ENCODE measurements at places on chromosomes 11 and 22.

- no peak for DNase-seq
These were observed 14.3 kb upstream of the ARFGAP3 start for GRCh38 chr22:42871146-42872050.

GRCh38 chr11:33325451-33325850 is 68.3 kb downstream of the HIPK3 start:
- no peak for DNase-seq

DNA sequence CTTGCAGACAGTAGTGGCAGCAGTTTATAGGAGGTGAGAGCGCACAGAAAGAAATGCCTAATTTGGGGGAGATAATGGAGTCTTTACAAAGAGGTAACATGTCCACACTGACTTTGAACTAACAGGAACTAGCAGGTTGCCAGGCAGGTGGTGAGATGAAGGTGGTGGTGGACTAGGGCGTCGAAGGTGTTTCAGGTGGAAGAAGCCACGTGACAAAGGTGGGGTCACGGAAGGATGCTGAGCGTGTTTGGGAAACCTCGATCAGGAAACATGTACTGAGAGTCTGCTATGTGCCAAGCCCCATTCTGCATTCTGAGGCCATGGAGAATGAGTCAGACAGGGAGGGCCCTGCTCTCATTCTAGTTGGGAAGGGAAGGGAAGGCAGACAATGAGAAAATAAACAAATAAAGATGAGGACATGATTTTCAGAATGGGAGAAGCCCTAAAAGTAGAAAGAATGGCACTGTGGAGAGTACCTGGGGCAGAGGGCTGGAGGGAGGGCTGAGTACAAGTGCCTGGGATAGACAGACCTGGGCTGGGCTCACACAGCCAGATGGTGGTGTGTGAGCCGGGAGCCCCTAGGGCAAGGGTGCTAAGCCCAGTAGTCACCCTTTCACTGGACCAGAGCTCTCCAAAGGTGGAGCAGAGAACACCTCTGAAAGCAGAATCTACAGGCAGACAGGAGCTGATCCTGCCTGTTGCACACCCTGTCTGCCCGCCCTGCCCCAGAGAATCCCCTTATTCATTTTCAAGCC is 16.2 kb upstream of the NNMT start:
- DNase-seq, result no peak

GRCh38 chr11:124753205-124753604 is 1.1 kb upstream of the VSIG2 start:
- DNase-seq, result no peak

DNA sequence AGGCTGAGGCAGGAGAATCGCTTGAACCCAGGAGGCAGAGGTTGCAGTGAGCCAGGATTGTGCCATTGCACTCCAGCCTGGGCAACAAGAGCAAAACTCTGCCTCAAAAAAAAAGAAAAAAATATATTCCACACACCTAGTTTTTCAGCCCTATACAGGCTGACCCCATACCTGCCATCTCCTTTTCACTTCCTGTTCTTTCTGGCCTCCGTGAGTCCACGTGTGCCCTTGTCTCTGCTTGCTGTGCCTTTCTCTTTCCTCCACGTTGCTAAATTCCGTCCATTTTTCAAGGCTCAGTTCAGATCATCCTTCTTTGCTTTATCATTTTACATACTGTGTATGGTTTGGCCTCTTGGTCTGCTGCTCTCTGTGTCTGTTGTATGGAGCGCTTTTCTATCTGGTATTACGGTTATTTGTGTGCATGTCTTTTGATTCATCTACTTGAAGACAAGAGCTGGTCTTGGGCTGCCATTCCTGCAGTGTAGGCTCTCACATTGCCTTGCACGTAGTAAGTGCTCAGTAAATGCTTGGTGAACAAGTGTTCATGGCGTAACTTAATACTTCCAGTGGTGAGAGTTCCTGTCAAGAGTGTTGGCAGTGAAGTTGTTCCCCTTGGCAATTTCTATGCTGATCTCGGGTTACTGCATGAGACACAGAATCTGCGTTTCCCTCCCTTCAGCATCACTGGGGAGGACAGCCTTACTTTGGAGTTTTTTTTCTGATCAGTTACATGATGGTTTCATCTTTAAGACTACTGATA is 57.5 kb downstream of the PTPRJ start:
- DNase-seq, result no peak

DNA sequence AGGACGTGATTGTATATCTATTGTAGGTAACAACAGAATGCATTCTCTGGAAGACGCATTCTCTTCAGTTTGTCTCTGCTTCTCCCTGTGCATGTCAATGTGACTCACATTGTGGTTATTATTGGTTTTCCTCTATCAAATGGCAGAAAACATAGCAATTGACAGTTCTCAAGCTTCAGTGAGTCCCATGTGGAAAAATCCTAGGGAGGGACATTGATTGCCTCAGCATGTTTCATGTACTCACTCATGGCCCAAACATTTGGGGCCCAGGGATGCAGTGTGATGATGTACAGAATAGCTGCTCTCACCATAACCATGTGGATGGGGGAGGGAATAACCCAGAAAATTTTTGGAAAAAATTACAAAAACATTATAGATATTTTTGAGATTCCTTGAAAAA is 9.3 kb upstream of the ARL14EP start:
- DNase-seq, result no peak

- DNase-seq, result no peak
These were observed 2370.9 kb upstream of the RAG2 start for GRCh38 chr11:38968951-38969350.

GRCh38 chr11:87356428-87356827 is 318.7 kb downstream of the TMEM135 start:
- DNase-seq, result no peak

DNA sequence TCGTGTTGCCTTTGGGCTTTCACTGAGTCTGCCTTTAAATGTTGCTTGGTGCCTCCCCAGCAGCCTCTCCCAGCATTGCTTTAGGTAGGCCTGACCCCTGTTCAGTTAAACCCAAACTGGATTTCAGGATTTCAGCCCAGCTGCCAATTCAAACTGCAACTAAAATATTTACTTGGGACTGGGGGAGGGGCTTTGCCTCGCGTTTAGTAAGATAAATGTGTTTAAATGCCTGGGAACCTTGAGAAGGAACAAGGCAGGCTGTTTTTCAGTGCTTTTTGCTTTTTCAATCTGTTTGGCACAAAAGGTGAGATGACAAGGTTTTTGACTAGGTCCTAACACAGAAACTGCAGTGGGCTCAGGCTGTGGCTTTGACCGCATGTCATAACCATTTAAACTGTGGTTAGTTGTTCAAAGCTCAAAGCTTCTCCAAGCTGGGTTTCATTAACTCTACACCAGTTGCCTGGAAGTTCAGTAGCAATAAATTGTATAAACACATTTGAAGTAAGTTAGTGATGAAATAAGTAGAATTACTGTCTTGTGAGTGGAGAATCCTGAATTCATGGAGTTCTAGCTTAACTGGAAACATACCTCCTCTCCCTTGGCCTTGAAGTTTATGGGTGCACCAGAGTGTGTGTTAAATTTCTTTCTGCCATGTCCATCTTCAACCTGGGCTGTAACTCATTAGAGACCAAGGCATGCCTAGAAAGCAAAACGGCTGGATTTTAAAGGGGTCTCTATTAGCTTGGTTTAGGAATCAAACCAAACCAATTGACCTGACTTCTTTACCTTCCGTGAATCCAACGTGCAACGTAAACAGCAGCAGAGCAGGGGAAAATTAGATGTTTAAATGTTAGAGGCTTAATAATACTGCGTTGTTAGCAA is 3.6 kb downstream of the PKNOX2 start:
- DNase-seq, result no peak

DNA sequence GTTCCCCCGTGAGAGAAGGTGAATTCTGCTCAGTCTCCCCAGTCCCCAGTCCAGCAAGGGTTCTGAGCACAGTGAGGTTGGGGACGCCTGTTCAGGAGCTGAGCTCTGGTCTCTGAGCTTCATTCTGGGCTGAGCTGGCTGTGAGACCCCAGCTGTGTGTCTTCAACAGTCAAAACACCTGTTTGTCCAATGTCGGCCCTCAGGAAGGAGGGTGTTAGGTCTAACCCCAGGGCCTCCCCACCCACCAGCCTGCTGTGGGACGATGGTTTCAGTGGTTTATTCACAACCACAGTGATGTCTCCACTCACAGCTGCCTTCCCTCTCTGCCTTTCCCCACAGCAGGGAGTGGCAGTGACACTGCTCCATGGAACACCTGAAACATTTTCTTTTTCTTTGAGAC is 1282.9 kb downstream of the TBC1D22A start:
- no peak for DNase-seq

DNA sequence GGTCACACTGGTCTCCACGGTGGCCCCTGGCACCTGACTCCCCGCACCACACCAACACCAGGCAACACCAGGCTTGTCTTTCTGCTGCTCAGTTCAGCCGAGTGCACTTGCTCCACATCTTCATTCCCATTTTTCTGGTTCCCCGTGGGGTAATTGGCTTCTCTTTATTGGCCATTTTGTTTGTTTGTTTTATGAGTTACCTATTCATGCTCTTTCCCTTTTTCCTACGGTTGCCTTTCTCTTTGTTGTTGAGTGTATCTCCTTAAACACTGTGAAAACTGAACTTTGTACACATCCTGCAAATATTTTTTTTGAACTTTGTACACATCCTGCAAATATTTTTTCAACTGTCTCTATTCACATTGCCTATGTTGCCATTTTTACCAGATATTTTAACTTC is 834.0 kb downstream of the BRD1 start:
- DNase-seq, result no peak

- no peak for DNase-seq
These were observed 543 bp upstream of the AP2A2 start for GRCh38 chr11:925158-925495.

Data from kidney epithelial cell (primary cell).